ENCODE measurements at places on chromosomes 2 and 18. TPM values are rescaled to one million over a fixed set of nuclear protein-coding genes. Genes with fewer than 3 reads are reported as not detected.

The ASXL3 gene
- 10.1 TPM for total RNA-seq

The NYAP2 gene
- not detected for total RNA-seq

The HJURP gene
- total RNA-seq = 7.9 TPM

The CRYGD gene
- total RNA-seq = not detected

- H3K27ac ChIP-seq = no peak overlapping the region
- peaks cover 86% of the 10 kb centered on the region for H3K4me1 ChIP-seq
- no peaks in the 10 kb centered on the region for H3K27me3 ChIP-seq
- H3K4me3 ChIP-seq = no peak overlapping the region
- no peaks in the 10 kb centered on the region for H3K36me3 ChIP-seq
- no peak for DNase-seq
Measured at GRCh38 chr2:85159589-85159988, 26.4 kb downstream of the TCF7L1 start.

- no peak overlapping the region for H3K27ac ChIP-seq
- no peak overlapping the region for H3K4me3 ChIP-seq
- H3K36me3 ChIP-seq = no peaks in the 10 kb centered on the region
Measured at GRCh38 chr2:31075941-31076590, 62.2 kb downstream of the GALNT14 start.

DNA sequence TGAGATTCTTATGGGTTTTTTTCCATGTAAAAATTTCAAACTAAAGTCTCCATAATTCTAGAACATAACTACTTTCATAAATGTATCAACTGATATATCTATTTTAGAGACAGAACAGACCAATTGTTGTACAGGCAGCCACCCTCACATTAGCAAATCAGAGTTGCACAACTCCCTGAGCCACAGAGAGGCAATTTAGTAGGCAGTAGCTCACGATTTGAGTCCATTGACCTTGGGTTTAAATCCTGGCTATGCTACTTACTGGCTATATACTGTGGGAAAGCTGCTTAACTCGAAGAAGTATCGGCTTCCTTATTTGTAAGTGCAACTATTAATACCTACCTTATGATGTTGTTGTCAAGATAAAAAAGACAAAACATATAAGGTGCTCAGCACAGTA is 16.2 kb downstream of the MTIF2 start:
- DNase-seq = no peak
- H3K27me3 ChIP-seq = no peaks in the 10 kb centered on the region
- H3K4me1 ChIP-seq = no peaks in the 10 kb centered on the region
- peaks cover 27% of the 10 kb centered on the region for H3K36me3 ChIP-seq
- no peak overlapping the region for H3K27ac ChIP-seq
- no peak overlapping the region for H3K4me3 ChIP-seq

DNA sequence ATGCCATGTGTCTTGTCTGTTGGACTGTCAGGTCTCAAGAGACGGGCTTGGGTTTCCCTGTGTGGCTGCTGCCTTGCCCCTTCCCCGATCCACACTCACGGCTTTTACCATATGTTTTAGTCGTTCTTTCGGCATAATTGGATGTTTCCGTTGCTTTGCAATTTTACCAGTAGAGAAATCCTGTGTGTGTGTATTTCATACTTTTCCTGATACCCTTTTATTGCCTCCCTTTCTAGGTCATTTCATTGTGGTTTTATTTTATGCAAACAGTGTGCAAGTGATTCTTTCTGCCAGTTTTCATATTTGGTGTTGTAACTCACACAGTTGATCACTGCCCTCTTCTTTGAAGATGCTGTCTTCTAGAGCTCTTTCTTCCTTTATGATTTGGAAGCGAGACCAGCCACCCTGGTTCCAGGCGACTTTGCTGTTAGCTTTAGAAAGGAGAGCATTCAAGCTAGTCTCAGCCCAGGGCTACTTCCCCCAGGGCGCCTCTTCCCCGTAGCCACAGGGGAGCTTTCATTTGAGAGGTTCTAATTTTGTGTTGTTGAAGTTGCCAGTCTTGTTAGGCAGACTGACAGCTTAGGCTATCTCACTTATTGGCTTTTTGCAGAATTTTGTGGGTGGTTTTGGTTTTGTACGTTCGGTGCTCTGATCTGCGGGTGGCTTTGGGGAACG is 17.0 kb downstream of the SH3BP4 start:
- peak overlapping the region; percentile 70 for H3K27ac ChIP-seq
- no peak for DNase-seq
- H3K4me1 ChIP-seq = peaks cover 82% of the 10 kb centered on the region
- H3K4me3 ChIP-seq = peak overlapping the region; percentile 63

DNA sequence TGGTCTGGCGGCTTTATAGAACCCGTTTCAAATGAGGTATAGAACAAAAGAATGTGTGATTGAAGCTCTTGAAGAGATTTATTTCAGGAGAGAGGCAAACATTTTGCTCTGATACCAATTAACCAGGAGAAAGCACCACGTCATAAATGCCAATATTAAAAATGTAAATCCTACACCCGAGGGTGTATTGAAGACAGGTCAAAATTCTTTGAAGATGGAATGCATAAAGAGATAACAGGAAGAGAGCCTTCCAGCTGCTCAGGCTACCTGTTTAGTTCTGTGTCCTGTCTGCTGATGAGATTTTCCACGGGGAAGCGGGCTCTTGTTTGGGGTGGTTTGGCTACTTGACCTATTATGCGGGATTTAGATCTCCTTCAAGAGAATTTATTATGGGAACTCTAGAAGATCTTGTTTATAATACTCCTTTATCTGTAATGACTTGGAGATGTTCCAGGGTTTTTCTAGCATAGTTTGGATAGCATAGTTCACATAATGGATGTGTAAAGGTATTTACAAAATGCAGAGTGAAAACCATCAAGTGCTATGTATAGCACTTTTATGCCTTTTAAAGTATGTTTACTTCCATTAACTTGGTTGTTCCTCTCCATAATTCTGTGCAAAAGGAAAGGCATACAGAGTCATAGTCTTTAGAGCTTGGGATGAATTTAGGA is 204.5 kb upstream of the SPRED2 start:
- H3K36me3 ChIP-seq = no peaks in the 10 kb centered on the region
- H3K4me3 ChIP-seq = no peak overlapping the region
- H3K27me3 ChIP-seq = peaks cover 17% of the 10 kb centered on the region
- DNase-seq = no peak
- H3K27ac ChIP-seq = no peak overlapping the region
- H3K4me1 ChIP-seq = peaks cover 11% of the 10 kb centered on the region

GRCh38 chr2:48080534-48081316 is 174.4 kb upstream of the FBXO11 start:
- no peak for DNase-seq
- no peaks in the 10 kb centered on the region for H3K27me3 ChIP-seq
- no peak overlapping the region for H3K27ac ChIP-seq
- no peaks in the 10 kb centered on the region for H3K4me1 ChIP-seq
- H3K36me3 ChIP-seq = no peaks in the 10 kb centered on the region

All from osteocyte (in vitro differentiated cells).